ENCODE measurements at places on chromosomes 16 and 17. TPM values are rescaled to one million over a fixed set of nuclear protein-coding genes. Genes with fewer than 3 reads are reported as not detected.

TLCD2 gene
- total RNA-seq = 0.10 TPM

SPG7 gene
- total RNA-seq = 98.8 TPM

NUP93 gene
- total RNA-seq = 62.8 TPM

G6PC1 gene
- not detected for total RNA-seq

ASGR1 gene
- 0.63 TPM for total RNA-seq

KIF18B gene
- total RNA-seq = 55.4 TPM

TBX2 gene
- not detected for total RNA-seq

CD79B gene
- total RNA-seq = 38.2 TPM

TP53TG3B gene
- total RNA-seq = not detected

ZPBP2 gene
- not detected for total RNA-seq

RAC3 gene
- 6.0 TPM for total RNA-seq

ZFP3 gene
- total RNA-seq = 7.5 TPM

TUBG1 gene
- total RNA-seq = 37.6 TPM

SCO1 gene
- total RNA-seq = 22.0 TPM

MT4 gene
- not detected for total RNA-seq

BCO1 gene
- total RNA-seq = not detected

ABCC12 gene
- total RNA-seq = not detected

TEKT1 gene
- total RNA-seq = not detected

NGFR gene
- total RNA-seq = not detected

HOXB3 gene
- 9.7 TPM for total RNA-seq

VMO1 gene
- total RNA-seq = not detected

SPATA22 gene
- not detected for total RNA-seq

GALR2 gene
- 0.15 TPM for total RNA-seq

UTS2R gene
- 0.20 TPM for total RNA-seq

HOXB2 gene
- total RNA-seq = 22.2 TPM

SLC4A1 gene
- total RNA-seq = not detected

PPY gene
- not detected for total RNA-seq

FGF11 gene
- total RNA-seq = 21.3 TPM

SMTNL2 gene
- total RNA-seq = not detected

NDE1 gene
- 124 TPM for total RNA-seq

C17orf50 gene
- not detected for total RNA-seq

KRT36 gene
- not detected for total RNA-seq

ORC6 gene
- total RNA-seq = 29.3 TPM

PER1 gene
- 38.9 TPM for total RNA-seq

CEMP1 gene
- total RNA-seq = 0.25 TPM

CD300H gene
- not detected for total RNA-seq

GLTPD2 gene
- not detected for total RNA-seq

AKAP10 gene
- total RNA-seq = 36.5 TPM

VKORC1 gene
- total RNA-seq = 52.2 TPM

BEAN1 gene
- total RNA-seq = not detected

MPHOSPH6 gene
- 32.1 TPM for total RNA-seq

SGCA gene
- total RNA-seq = not detected

CCDC200 gene
- total RNA-seq = not detected

NEUROD2 gene
- not detected for total RNA-seq

COPZ2 gene
- total RNA-seq = 5.9 TPM

ITGAE gene
- 15.4 TPM for total RNA-seq

CES5A gene
- total RNA-seq = not detected

ARL5C gene
- total RNA-seq = not detected

C16orf92 gene
- total RNA-seq = not detected

CASKIN2 gene
- 1.6 TPM for total RNA-seq

PIPOX gene
- 0.96 TPM for total RNA-seq

PERCC1 gene
- total RNA-seq = not detected

RAB26 gene
- 0.15 TPM for total RNA-seq

KRTAP17-1 gene
- not detected for total RNA-seq
